ENCODE measurements at places on chromosomes 7 and 10. TPM values are rescaled to one million over a fixed set of nuclear protein-coding genes. Genes with fewer than 3 reads are reported as not detected.

- no peak overlapping the region for H3K4me3 ChIP-seq
- H3K36me3 ChIP-seq, result no peaks in the 10 kb centered on the region
- no peak for DNase-seq
- no peak overlapping the region for H3K27ac ChIP-seq
- peaks cover 8% of the 10 kb centered on the region for H3K4me1 ChIP-seq
- peaks cover 16% of the 10 kb centered on the region for H3K27me3 ChIP-seq
Measured at GRCh38 chr7:137762334-137762733, 84.4 kb downstream of the DGKI start.

DNA sequence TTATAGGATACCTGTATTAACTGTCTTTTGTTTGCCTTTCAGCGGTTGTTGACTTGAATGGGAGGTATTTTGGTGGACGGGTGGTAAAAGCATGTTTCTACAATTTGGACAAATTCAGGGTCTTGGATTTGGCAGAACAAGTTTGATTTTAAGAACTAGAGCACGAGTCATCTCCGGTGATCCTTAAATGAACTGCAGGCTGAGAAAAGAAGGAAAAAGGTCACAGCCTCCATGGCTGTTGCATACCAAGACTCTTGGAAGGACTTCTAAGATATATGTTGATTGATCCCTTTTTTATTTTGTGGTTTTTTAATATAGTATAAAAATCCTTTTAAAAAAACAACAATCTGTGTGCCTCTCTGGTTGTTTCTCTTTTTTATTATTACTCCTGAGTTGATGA lies 26.6 kb downstream of the RBM17 start:
- peaks cover 44% of the 10 kb centered on the region for H3K36me3 ChIP-seq
- peak overlapping the region; percentile 86 for H3K27ac ChIP-seq
- no peak for DNase-seq
- H3K27me3 ChIP-seq, result no peaks in the 10 kb centered on the region

ADCYAP1R1 gene
- total RNA-seq, result 0.38 TPM

- H3K4me1 ChIP-seq, result peaks cover 19% of the 10 kb centered on the region
- DNase-seq, result no peak
- no peaks in the 10 kb centered on the region for H3K27me3 ChIP-seq
- H3K36me3 ChIP-seq, result no peaks in the 10 kb centered on the region
- H3K4me3 ChIP-seq, result no peak overlapping the region
Measured at GRCh38 chr7:37205451-37205850, 243.2 kb downstream of the ELMO1 start.

DNA sequence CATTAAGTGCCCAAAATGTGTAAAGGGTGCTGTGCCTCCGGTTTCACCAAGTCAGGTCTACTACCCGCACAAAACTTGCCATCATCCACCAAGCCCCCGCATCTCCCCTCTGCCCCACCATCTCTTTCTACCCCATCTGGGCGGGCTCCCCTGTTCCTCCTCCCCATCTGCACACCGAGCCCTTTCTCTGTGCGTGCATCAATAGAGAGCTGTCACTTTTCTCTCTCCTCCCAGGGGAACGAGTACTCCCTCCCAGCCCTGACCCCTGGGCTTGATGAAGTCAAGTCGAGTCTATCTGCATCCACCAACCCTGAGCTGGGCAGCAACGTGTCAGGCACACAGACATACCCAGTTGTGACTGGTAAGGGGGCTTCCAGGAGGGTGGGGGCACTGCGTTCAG lies 63.5 kb downstream of the PAX2 start:
- H3K27me3 ChIP-seq, result peaks cover 87% of the 10 kb centered on the region
- H3K4me3 ChIP-seq, result no peak overlapping the region
- no peak for DNase-seq
- H3K36me3 ChIP-seq, result no peaks in the 10 kb centered on the region
- H3K4me1 ChIP-seq, result no peaks in the 10 kb centered on the region

DNA sequence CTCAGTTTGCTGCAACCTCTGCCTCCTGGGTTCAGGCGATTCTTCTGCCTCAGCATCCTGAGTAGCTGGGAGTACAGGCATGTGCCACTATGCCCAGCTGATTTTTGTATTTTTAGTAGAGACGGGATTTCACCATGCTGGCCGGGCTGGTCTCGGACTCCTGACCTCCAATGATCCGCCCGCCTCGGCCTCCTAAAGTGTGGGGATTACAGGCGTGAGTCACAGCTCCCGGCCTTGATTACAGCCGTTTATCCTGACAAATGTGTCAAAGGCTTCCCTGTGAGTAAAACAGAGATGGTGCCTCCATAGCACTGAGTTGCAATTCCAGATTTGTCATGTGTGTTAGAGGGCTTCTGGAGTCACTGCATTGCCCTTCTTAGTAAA lies 273.7 kb downstream of the CCDC3 start:
- H3K36me3 ChIP-seq, result no peaks in the 10 kb centered on the region
- no peak overlapping the region for H3K4me3 ChIP-seq
- peaks cover 20% of the 10 kb centered on the region for H3K4me1 ChIP-seq

ESYT2 gene
- 36.5 TPM for total RNA-seq

- no peaks in the 10 kb centered on the region for H3K27me3 ChIP-seq
- H3K27ac ChIP-seq, result no peak overlapping the region
- no peak for DNase-seq
Measured at GRCh38 chr10:28631896-28632583, 45.3 kb upstream of the BAMBI start.

DNA sequence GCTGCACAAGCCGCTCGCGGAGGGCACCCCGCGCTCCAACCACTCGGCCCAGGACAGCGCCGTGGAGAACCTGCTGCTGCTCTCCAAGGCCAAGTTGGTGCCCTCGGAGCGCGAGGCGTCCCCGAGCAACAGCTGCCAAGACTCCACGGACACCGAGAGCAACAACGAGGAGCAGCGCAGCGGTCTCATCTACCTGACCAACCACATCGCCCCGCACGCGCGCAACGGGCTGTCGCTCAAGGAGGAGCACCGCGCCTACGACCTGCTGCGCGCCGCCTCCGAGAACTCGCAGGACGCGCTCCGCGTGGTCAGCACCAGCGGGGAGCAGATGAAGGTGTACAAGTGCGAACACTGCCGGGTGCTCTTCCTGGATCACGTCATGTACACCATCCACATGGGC lies 50.0 kb downstream of the FIGNL1 start:
- H3K4me3 ChIP-seq, result no peak overlapping the region
- no peaks in the 10 kb centered on the region for H3K4me1 ChIP-seq
- no peaks in the 10 kb centered on the region for H3K36me3 ChIP-seq
- peaks cover 46% of the 10 kb centered on the region for H3K27me3 ChIP-seq

COMTD1 gene
- 13.9 TPM for total RNA-seq

DNA sequence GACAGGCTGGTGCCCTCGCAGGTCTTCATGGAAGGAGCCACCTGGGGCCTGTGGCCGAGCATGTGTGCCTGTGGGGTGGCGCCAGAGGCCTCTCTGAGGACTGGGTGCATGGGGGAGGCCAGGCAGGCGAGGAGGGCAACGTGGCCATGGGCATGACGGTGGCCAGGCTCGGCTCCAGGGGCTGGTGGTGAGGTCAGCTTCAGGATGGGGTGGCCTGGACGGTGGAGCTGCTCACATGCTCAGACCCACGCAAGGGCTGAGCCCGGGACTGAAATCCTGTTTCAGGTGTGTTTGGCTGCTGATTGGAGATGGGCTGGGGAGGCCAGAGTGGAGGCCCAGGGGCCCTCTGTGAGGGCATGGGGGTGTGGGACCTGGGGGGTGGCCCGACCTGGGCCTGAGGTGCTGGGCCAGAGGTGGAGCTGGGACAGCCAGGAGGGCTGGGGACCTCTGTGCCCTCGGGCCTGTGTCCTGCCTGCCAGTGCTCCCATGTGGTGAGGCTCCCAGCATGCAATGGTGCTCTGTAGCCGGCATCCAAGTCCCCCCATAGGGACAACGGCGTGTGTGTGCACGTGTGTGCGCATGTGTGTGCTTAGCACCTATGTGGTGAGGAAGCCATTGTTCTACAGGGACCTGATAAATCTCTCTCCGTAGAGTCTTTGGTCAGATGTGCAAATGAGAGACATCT lies 71.1 kb downstream of the INPP5A start:
- peaks cover 4% of the 10 kb centered on the region for H3K36me3 ChIP-seq
- no peaks in the 10 kb centered on the region for H3K27me3 ChIP-seq
- DNase-seq, result no peak
- H3K4me1 ChIP-seq, result peaks cover 27% of the 10 kb centered on the region

GRCh38 chr7:35702541-35702940 lies 7.6 kb upstream of the HERPUD2 start:
- peaks cover 11% of the 10 kb centered on the region for H3K4me1 ChIP-seq
- no peaks in the 10 kb centered on the region for H3K36me3 ChIP-seq
- no peak overlapping the region for H3K27ac ChIP-seq
- no peak overlapping the region for H3K4me3 ChIP-seq

DNA sequence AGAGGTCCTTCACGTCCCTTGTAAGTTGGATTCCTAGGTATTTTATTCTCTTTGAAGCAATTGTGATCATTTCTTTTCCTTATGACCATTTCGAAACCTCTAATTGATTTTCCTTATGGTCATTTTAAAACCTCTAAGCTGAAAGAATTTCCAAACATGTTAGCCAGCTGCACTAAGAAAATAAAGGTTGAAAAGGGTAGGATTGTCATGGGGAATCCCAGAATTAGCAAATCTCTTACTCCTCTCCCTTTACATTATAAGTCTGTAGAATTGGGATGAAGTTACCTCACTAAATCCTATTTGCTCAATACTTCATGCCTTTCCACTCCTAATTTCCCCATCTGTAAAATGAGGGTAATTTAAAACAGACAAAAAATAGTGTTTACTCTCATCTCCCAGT lies 79.5 kb downstream of the FAM185A start:
- DNase-seq, result no peak
- no peak overlapping the region for H3K4me3 ChIP-seq
- H3K27ac ChIP-seq, result no peak overlapping the region
- peaks cover 23% of the 10 kb centered on the region for H3K36me3 ChIP-seq

DNA sequence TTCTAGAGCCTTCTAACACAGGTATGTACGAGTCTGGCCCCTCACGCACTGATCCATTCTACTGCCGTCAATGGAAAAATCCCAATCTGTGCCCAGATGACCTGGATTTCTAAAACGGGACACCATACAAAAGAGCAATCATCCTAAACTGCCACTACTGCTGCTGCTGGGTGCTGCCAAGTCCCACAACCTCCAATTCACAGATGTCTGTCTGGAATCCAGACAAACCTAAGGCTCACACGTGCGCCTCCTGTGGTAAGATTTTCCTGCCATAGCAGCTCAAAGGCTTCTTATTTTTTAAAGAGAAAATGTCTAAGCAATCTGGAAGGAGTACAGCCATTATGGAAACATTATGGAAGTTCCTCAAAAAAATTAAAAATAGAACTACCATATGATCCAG lies 40.9 kb downstream of the JCAD start:
- no peak for DNase-seq
- H3K4me3 ChIP-seq, result no peak overlapping the region
- peaks cover 46% of the 10 kb centered on the region for H3K4me1 ChIP-seq
- H3K27me3 ChIP-seq, result no peaks in the 10 kb centered on the region
- H3K36me3 ChIP-seq, result peaks cover 15% of the 10 kb centered on the region

DNA sequence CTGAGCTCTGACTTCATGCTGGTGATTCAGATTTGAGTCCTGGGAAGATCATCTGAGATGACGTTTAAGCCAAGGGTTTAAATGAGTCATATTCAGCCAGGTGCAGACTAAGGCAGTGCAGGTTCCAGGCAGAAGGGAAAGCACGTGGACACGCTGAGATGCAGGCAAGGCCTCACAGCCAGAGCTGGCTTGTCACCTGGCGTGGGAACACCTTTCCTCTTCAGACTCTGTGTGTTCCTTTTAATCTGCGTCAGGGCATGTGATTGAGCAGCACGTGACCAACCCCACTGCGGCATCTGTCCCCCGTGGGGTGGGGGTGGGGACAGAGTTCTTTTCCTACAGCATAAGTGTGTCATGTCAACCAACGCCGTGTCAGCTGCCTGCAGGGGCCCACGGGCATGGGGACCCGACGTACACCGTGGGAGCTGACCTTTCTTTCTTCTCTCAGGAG lies 10.7 kb upstream of the IDI2 start:
- no peak overlapping the region for H3K4me3 ChIP-seq
- H3K36me3 ChIP-seq, result peaks cover 9% of the 10 kb centered on the region
- DNase-seq, result no peak
- no peaks in the 10 kb centered on the region for H3K27me3 ChIP-seq
- no peak overlapping the region for H3K27ac ChIP-seq

GRCh38 chr7:20861468-20861867 lies 74.8 kb upstream of the SP8 start:
- peaks cover 14% of the 10 kb centered on the region for H3K27me3 ChIP-seq
- no peak overlapping the region for H3K4me3 ChIP-seq
- no peak overlapping the region for H3K27ac ChIP-seq

DNA sequence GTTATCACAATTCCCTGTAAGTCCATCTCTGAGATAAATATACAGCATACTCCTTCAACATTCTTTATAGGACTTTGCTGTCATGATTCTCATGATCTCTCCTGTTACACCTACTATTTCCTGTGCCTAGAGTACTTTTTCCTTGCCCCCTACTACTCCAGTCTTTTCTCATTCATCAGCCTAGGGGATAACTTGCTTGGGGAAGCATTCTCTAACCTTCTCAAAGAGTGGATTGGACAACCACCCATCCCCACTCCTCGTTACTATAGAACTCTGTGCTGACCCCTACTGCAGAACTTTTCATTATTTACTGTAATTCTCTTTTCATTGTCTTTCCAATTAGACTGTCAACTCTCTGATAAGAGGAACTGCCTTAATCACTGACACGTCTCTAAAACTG lies 57.4 kb upstream of the TFEC start:
- no peaks in the 10 kb centered on the region for H3K4me1 ChIP-seq
- no peak overlapping the region for H3K27ac ChIP-seq
- H3K4me3 ChIP-seq, result no peak overlapping the region
- no peak for DNase-seq
- H3K36me3 ChIP-seq, result no peaks in the 10 kb centered on the region

CUZD1 gene
- not detected for total RNA-seq

DNA sequence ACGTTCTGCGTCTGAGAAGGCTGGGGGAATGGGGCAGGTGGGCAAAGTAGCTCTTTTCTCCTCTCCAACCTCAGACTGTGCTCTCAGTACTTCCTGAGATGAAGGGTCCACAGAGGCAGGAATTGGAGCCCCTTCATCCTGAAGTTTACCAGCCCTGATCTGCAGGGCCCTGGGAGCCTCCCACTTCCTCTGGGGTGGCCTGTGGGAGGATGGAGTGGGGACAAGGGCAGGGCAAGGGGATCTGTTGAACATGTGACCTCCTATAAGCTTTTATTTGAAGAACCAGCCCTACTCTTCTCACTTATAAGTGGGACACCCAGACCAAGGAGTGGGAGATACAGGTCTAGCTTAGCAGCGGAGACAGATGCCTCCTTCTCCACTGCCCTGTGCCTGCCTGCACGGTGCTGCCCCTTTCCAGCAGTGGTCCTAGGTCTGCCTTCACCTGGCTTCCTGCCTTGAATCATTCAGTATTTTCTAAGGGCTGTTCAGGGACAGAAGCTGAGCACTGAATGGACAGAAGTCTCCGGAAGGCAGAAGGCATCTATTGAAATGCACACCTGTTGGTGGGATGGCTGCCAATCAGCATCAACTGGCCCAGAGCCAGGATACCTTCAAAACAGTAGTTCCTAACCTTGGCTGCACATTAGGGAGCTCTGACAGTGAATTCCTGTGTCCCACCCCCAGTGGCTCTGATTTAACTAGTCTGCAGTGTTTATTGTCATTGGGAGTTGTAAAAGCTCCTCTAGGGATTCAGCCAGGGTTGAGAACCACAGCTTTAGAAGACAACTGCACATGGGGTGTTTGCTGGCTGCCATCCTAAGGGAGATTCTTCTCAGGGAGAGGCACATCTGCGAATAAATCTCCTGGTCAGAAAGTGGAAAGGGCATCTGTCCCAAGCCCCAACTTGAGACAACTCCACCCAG lies 2.7 kb upstream of the ARHGAP22 start:
- H3K27ac ChIP-seq, result no peak overlapping the region
- no peaks in the 10 kb centered on the region for H3K36me3 ChIP-seq
- H3K4me1 ChIP-seq, result peaks cover 2% of the 10 kb centered on the region
- peaks cover 85% of the 10 kb centered on the region for H3K27me3 ChIP-seq

DGKI gene
- total RNA-seq, result 2.2 TPM
